Mucosa of gallbladder (tissue), 1 donor: ENCODE measurements at places on chromosomes 3 and 15. TPM values are rescaled to one million over a fixed set of nuclear protein-coding genes. Genes with fewer than 3 reads are reported as not detected.

SERINC4 gene
- 0.23 TPM for total RNA-seq

EFCC1 gene
- total RNA-seq, result 25.1 TPM

CHL1 gene
- total RNA-seq, result 17.9 TPM

ALPK3 gene
- 7.6 TPM for total RNA-seq

RETNLB gene
- total RNA-seq, result not detected

ATP8B4 gene
- total RNA-seq, result 15.8 TPM

GRCh38 chr15:82158811-82159210, 103.7 kb downstream of the EFL1 start:
- no peak for DNase-seq

- DNase-seq, result no peak
Observed at GRCh38 chr15:52695154-52695553, 16.0 kb upstream of the ATOSA start.

GRCh38 chr15:33310481-33311311, at the start of gene RYR3:
TSS of gene RYR3 (plus strand) at chr15:33310967. CDS start at chr15:33311046, 79 bp downstream.
- no peak for DNase-seq

DNA sequence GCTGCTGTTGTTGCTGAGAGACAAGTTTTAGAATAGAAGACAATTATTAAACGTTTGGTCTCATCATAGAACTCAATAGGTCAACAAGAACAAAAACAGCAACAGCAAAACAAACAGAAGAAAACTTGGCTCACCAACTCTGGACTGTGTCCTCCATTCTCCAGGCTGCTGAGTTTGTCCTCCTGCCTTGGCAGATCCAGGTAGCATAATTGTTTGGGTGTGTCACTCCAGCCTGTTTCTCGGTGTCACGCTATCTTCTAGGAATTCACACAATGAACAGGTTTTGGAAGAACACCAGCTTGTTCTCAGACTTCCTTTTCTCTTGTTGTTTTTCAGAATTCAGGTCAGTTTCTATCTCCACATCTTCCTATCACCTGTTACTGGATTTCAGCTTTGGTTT, 34.7 kb downstream of the ARRDC4 start:
- DNase-seq, result peak; percentile 68
